ENCODE measurements at places on chromosomes 7 and 10. TPM values are rescaled to one million over a fixed set of nuclear protein-coding genes. Genes with fewer than 3 reads are reported as not detected.
A peak's percentile ranks its signal among the peaks of the same experiment; 100 is the strongest.

SORBS1 gene
- 0.69 TPM for total RNA-seq

GJD4 gene
- total RNA-seq: not detected

BET1 gene
- total RNA-seq: 16.9 TPM

TET1 gene
- 0.71 TPM for total RNA-seq

DNA sequence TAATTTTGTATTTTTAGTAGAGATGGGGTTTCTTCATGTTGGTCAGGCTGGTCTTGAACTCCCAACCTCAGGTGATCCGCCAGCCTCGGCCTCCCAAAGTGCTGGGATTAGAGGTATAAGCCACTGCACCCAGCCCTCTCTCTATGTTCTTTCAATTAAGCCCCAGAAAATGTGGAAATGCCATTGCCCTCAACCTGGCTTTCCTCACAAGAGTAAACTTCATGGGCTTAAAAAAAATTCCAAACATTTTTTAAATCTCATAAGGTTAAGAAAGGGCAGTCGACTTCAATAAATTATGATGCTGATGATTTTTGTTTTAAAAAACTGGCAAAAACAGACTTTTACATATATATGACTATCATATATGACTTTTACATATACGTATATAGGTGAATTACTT lies 107.6 kb downstream of the TES start:
- DNase-seq: no peak

DNA sequence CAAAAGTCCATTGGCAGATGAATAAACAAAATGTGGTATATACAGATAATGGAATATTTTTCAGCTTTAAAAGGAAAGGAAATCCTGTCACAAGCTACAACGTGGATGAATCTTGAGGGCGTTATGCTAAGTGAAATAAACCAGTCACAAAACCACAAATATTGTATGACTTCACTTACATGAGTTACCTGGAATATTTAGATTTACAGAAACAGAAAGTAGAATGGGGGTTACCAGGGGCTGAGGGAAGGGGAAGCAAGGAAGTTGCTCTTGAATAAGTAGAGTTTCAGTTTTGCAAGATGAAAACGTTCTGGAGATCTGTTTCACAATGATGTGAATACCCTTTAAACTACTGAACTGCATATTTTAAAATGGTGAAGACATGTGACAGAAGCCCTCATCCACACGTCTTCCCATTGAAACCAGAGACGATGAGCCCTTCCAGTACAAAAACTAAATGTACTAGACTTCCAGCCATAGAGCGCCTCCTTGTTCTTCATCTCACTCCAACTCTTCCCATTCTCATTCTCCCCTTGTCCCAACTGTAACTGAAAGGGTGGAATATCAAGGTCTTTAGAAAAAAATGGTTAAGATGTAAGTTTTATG lies 62.4 kb downstream of the MICU1 start:
- peak; percentile 45 for DNase-seq

GRCh38 chr10:1178506-1178905 lies 122.3 kb downstream of the WDR37 start:
- no peak for DNase-seq

DNA sequence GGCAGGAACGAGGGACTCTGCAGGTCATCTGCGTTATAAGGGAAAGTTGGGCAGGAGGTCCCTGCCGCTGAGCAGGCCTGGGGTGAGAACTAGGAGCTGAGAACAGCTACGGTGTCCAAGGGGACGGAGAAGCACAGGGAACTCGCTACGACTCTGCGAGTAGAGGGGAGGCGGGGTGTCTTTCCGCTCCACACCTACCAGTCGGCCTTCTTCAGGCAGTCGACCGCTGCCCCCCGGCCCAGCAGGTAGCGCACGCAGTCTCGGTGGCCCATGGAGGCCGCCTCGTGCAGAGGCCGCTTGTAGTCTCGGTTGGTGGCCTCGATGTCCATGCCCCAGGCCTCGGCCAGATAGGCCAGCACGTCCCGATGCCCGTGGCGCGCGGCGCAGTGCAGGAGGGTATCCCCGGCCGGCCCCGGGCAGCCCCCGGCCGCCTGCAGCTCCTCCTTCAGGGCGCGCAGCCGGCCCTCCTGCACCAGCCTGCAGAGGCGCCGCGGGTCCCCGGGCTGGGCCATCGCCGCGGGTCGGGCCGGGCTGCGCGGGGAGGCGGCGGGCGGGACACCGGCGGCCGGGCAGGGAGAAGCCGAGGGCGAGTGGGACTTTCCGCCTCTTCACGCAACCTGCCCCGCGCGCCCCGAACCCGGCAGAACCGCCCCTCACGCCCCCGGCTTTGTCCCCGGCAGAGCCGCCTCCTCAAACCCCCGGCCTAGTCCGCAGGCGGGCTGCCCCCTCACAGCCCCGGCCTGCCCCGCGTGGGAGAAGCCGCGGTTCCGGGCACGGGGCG lies 660 bp downstream of the ANKRD16 start:
- peak; percentile 63 for DNase-seq

DNA sequence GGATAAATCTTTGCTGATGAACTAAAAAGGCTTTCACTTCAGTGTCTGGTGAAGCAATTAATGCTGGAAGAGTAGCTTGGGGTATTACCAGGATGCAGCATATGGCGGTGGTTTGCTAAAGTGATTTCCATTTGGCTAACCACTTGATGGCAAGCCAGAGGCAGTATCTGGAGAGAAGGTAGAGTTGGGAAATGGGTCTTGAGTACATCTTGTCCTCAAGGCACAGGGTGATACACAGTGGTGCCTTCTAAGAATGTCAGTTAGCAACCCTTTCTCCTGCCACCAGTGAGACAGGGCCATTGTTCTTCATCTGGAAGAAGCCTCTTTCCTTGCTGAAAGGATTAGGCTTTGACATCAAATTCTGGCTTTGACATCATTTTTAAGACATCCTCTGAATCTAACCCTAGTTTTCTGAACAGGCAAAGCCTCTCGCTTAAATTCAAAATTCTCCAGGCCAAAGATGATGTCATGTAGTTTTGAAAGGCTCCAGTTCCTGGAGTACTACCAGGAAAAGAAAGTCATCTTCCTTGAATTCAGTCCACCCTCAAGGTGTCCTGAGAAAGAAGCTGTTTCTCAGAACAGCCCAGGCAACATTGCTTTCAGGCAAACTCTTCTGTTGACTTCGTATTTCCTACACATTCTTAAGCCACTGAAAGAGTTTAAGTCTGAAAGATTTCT lies 162.4 kb downstream of the ARID5B start:
- DNase-seq: no peak

DNA sequence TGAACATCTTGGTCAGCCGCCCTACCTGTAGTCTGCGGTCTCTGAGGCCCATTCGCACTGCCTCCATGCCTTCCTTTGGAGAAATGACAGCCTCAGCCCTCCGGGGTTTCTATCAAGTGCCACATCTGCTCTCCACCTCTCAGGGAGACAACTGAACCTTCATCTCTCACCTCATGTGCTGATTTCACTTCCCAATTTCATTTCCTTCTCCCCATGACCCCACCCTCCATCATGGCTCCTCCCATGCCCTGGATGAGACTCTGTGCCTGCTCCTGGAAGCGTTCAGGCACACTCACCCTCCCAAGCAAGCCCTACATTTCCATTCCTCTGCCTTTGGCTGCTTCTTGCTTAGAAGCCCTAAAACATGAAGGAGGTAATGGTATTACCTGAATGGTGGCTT lies 7.8 kb upstream of the SCD start:
- no peak for DNase-seq

DNA sequence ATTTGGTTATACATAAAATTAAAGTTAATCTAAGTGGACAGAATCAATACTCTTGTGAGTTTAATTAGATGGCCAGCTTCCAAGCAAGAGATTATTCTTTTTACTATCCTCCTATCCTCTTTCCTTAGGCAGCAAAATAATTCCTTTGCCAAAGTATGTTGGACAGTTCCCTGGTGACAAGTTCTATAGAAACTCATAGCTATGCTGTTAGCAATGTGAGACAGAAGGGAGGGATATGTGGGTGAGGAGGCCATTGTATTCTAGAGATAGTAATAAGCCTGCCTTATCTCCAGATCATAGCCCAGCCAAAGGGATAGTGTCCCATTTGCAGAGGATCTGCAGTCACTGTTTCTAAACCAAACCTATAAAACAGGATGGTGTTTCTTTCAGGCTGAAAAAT lies 181.6 kb upstream of the HDAC9 start:
- no peak for DNase-seq

DNA sequence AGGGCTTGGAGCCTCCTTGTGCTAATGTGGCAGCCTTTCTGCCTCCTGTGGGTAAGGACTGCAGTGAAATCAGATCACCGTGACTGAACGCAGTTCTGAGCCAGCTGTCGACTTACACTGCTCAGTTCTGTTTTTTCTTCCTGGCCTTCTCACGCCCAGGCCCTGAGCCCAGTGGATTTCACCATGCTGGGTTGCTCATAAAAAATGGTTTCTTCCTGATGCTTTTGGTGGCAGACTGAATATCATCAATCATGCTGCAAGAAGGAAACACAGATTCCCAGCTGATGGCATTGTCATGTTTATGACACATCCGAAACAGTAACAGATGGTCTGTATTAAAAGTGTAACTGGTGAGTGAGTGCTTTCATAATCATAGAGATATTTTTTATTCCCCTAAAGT lies 389.6 kb downstream of the GALNT17 start:
- no peak for DNase-seq

DNA sequence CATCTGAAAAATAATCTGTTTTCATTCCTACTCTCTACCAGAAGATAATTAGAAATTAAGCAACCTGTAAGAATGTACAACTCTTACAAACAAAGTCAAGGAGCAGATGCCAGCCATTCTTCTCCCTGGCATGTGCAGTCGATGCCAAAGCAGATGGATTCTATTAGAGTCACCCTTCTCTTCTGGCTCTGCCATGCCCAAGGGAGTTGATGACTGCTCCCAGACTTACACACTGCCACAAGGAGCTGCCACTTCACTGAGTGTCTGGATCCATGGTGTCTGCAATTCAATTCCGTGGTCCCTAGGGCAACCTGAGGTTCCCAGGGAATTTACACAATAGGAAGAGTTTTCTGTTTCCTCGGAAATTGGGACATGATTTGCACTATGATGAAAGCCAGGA lies 89.1 kb upstream of the IFRD1 start:
- no peak for DNase-seq

GRCh38 chr10:116787893-116788665 lies 45.7 kb upstream of the HSPA12A start:
- peak; percentile 88 for DNase-seq

DNA sequence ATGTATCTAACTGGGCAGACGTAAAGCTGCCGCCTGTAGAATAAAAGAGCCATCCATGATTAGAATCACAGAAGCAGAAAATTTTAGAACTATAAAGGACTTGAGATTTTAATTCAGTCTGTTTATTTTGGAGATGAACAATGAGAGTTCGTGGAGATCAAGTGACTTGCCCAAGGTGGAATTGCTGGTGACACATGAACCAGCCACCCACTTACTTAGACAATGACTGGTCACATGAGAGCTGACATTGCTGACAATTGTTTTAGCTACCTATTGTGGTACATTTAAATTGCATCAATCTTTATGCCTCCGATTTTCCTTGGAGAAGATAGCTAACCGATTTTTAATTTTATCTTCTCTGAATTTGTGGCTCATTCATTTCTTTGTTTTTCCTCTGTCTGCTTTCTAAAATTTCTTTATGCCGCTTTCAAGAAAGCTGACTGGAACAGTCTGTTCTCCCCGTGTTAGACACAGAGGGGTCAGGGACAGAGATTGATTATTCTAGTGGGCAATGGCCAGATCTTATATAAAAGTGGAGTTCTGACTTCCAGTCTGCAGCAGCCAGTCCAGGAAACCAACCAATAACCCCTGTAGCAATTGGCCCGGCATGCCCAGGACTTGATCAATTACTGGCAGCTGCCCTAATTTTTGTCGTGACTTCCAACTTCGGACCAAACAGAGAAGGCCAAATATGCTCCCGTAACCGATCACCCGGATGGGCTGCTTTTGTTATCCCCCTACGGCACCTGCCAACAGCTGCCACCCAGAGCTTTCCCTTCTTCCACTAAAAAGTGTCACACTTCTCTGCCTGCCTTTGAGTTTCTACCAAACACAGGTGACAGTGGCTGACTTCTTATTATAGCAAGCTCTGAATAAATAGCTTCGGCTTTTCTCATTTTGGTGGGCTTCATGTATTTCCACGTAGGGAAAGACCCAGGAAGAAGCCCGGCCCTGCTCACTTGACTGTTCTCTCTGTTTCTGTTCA lies 241.6 kb downstream of the CAMK1D start:
- DNase-seq: peak; percentile 39

GRCh38 chr10:61749291-61749690 lies 86.6 kb downstream of the CABCOCO1 start:
- DNase-seq: no peak

DNA sequence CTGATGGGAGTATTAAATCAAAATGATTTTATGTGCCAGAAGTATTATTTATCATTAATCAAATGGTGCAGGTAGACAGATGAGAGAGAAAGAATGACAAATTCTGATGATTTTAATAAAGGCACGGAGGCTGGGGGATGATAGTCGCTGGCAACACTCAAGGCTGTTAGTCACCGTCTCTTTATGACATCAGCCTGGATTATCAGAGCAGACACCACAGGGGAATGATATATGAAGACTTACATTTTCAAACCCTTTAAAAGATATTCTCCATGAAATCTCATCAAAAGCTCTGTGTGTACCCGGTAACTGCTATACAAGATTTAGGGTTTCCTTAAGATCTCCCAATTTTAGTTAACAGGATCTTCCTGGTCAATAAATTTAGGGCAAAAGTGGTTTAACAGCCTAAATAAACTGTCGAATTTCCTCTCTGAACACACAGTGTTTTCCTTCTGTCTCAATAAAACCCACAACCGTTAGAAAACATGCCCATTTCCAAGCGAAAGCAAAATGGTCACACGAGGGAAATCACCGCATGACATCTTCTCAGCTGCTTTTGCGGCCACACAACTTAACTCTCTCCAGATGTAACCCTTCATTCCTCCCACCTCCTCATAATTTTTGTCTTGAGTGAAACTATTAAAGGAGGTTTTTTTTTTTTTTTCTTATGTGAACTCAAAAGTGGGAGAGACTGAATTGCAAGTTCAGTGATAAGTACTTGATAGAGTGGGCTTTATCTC lies 133.2 kb upstream of the FAM171A1 start:
- no peak for DNase-seq

DNA sequence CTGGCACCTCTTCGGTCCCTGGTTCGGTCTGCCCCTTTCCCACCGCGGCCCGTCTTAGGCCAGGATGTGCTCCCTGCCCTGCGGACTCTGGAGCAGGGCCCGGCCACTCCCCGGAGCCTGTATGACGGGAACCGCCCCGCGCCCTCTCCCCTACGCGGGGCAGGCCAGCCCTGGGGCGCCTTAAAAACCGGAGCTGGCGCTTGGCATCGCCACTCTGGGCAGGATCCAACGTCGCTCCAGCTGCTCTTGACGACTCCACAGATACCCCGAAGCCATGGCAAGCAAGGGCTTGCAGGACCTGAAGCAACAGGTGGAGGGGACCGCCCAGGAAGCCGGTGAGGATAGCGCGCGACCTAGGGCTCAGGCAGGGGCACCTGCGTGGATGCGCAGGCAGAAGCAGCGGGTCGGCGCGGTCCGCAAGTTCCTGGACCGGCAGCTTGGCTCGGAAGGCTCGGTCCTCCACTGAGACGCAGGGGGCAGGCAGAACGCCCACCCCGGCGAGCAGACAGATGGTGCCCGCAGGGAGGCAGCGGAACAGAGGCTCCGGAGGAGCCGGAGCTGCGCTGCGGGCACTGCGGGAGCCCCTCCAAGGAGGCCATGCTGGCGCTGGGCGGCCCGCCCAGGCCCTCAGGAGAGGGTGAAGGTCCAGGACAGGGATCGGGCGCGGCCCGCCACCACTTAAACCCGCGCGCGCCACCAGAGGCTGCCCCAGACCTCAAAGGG lies at the start of gene ADIRF:
ADIRF (plus strand) TSS at position 212 of the 723 bp plus-strand sequence; CDS start at position 275, 63 bp downstream.
- DNase-seq: peak; percentile 22

Measured in activated CD4-positive, alpha-beta T cell treated with anti-CD3 and anti-CD28 coated beads for 36 hours (primary cell).